ENCODE measurements at places on chromosomes 4 and X.

- DNase-seq, result no peak
Observed at GRCh38 chrX:118455013-118455412, 40.6 kb upstream of the DOCK11 start.

GRCh38 chr4:105715692-105716278 is 7.2 kb downstream of the GSTCD start:
- DNase-seq, result no peak

GRCh38 chr4:684623-685327 is 4.2 kb downstream of the SLC49A3 start:
- DNase-seq, result no peak

GRCh38 chr4:180557348-180557747 is 1685.9 kb upstream of the TENM3 start:
- DNase-seq, result no peak

GRCh38 chr4:1130316-1131186 is 17.2 kb upstream of the RNF212 start:
- peak; percentile 80 for DNase-seq

Data from CD8-positive, alpha-beta T cell (primary cell).